ENCODE measurements at places on chromosomes 2 and 18. TPM values are rescaled to one million over a fixed set of nuclear protein-coding genes. Genes with fewer than 3 reads are reported as not detected.

DNA sequence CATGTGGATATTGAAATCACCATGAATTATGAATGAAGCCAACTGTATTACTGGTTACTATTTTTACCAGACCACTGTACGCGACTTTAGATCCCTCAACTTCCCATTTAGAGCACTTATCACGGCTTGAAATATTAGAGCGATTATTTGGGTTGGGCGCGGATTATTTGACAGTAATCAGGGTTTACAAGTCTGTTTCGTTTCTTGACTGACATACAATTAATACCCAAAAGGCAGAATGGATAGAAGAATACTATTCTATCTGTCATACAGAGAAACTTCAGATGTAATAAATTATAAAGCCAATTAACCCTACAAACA is 496 bp upstream of the NAPG start:
- DNase-seq = no peak

GRCh38 chr2:64327510-64328414 is 126.2 kb upstream of the LGALSL start:
- peak; percentile 65 for DNase-seq

DNA sequence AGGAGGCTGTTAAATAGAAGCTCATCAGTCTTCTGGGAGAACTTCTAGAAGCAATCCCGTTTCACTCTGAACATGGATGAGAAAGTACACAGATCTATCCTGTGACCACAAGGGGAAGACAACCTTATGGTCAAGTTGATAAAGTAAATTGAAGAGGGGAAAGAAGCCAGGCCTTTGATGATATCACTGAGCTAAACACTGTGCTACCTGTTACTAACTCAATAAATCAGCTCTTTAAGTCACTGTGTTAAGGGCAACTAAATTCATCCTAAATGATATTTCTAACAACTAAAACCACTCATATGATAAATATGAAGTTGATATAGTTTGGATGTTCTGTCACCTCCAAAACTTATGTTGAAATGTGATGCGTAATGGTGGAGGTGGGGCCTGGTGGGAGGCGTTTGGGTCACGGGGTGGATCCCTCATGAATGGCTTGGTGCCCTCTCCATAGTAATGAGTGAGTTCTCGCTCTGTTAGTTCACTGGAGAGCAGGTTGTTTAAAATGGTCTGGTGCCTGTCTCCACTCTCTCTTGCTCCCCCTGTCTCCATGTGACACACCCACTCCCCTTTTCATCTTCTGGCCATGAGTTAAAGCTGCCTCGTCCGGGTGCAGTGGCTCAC is 23.6 kb downstream of the OLA1 start:
- DNase-seq = no peak

GRCh38 chr2:7570247-7570646 is 653.0 kb downstream of the RNF144A start:
- no peak for DNase-seq

DNA sequence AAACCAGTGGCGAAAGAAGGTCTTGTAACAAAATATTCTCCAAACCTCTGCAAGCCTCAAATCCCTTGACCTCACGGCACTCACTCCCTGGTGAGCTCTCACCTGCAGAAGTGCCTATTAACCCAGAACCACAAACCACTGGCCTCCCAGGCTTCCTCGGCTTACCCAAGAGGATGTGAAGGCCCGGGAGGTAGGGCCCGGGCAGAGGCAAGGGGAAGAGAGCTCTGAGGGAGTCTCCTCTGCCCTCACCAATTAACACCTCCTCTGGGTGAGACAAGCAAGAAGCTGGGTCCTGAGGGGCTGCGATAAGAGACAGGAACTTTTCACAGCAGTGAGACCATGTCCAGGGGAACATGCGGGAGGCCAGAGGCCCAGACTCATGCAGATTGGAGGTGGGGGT is 53.7 kb downstream of the EMX1 start:
- no peak for DNase-seq

- DNase-seq = peak; percentile 63
Observed at GRCh38 chr2:105455488-105456003, 56.7 kb upstream of the FHL2 start.

GRCh38 chr2:214604861-214605260 is 194.0 kb downstream of the VWC2L start:
- DNase-seq = no peak

DNA sequence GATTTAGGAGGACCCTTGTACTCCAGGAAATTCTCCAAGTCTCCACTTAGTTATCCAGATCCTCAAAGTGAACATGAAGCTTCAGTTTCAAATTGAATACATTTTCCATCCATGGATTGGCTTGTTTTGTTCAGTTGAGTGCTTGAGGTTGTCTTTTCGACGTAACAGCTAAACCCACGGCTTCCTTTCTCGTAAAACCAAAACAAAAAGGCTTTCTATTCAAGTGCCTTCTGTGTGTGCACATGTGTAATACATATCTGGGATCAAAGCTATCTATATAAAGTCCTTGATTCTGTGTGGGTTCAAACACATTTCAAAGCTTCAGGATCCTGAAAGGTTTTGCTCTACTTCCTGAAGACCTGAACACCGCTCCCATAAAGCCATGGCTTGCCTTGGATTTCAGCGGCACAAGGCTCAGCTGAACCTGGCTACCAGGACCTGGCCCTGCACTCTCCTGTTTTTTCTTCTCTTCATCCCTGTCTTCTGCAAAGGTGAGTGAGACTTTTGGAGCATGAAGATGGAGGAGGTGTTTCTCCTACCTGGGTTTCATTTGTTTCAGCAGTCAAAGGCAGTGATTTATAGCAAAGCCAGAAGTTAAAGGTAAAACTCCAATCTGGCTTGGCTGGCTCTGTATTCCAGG is at the start of gene CTLA4:
CTLA4 (plus strand) TSS at position 211 of the 640 bp plus-strand sequence; CDS start at position 383, 172 bp downstream.
- DNase-seq = no peak

DNA sequence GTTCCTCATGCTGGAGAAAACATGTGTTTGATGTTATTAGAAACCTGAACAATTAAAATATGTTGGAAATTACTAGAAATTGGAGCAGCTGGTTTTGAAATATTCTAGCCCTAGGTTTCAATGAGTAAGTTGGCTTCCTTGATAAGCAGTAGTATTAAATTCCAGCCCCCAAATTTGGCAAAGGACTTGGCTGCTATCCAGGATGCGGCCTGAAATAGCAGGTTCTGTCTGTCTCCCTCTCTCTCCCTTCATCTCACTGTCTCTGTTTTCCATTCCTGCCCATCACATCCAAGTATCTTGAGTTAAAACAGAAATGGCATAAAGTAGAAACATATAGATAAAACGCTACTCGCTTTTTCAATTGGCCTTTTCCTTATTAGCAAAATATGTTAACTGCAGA is 20.9 kb upstream of the GPR45 start:
- DNase-seq = no peak

DNA sequence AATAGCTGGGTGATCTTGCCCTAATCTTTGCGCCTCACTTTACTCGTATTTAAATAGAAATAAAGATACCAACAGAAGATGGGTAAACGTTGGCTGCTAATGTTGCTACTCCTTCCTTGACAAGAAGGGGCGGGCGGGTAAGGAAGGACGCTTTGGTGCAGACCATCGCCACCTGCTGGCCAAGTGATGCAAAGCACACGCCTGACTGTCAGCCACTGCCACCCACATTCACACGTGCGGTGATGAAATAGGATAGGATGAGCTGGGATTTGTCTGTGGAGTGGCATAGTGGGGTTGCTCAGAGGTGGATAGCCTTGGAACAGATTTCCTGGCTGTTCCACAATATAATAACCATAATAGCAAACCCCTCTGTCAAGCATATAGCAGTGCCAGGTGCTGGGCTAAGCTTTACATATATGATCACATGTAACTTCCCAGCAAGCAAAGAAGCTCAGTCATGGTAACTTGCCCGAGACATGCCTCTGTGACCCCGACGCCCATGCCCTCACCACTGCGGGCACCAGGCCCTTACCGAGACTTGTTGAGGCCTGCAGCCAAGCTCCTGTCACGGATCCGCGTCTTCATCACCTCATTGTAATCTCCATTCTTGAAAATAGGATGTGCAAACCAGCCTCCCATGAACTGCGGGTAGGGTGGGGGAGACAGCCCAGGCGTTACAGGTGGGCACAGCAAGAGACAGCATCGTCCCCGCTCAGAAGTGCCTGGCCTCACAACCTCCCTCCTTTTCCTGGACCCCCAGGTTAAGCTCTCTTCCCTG is 39.3 kb downstream of the LCT start:
- DNase-seq = peak; percentile 72

DNA sequence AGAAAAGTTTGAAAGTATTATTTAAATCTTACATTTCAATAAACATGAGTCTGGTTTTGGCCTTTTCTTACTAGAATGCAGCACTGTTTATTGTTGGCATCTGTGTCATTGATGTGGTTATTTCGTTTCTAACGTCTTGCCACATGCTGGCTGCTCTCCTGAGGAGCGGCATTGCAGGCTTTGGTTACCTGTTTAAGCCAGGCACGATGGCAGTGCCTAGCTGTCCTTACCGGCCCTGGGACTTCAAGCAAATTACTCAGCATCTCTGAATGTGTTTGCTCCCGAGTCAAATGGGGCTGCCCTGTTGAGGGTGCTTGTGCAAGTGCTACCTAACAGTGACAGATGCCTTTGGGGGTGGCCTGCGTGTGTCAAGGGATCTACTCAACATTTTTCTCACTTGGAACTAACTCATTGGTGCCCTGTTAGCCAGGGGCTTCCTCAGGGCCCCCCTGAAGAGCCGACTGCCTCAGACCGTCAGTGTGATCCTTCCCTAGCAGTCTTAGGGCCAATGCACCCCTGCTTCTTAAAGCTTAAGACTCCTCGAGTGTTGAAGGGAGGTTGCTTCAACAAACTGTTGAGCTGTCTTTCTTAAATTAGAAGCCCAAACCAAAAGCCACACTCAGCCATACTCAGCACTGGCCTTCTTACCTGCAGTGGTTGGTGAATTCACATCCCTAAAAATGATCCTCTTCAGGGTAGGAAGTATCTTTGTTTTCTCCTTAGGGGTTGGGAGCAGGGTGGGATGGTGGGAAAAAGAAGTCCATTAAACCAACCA is 151.5 kb downstream of the NCK2 start:
- DNase-seq = no peak

GRCh38 chr18:10131460-10132395 is 217.9 kb downstream of the VAPA start:
- no peak for DNase-seq

The CCDC68 gene
- not detected for total RNA-seq

The IL1F10 gene
- total RNA-seq = not detected

The ZNF521 gene
- 169 TPM for total RNA-seq

The NEU4 gene
- total RNA-seq = 9.2 TPM

The YWHAQ gene
- total RNA-seq = 90.8 TPM

The IL18RAP gene
- 0.27 TPM for total RNA-seq

The TNFRSF11A gene
- total RNA-seq = 2.2 TPM
